C1 segment of cervical spinal cord (tissue), 14 donors: ENCODE measurements at places on chromosomes 2 and 18.
A peak's percentile ranks its signal among the peaks of the same experiment; 100 is the strongest.

GRCh38 chr2:10385933-10386773 is 62.0 kb downstream of the ODC1 start:
- DNase-seq = no peak

GRCh38 chr18:35268821-35269220 is 21.2 kb downstream of the ZSCAN30 start:
- DNase-seq = no peak

DNA sequence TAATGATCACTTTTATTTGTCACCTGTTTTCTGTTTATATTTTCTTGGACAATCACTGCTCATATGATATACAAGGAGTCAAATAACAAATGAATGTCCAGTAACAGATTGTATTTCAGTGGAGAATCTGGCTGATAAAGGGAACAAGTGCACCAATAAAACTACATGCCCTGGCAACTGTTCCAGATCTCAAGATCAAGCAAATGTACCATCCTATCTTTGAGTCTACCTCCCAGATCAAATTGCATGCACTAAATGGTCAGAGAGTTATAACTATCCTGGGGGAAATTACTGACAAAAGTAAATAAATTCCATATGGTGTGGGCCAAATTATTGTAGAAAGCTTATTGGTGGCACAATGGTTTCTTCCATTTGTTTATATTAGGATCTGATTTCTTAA is 452.8 kb downstream of the MBD2 start:
- no peak for DNase-seq

DNA sequence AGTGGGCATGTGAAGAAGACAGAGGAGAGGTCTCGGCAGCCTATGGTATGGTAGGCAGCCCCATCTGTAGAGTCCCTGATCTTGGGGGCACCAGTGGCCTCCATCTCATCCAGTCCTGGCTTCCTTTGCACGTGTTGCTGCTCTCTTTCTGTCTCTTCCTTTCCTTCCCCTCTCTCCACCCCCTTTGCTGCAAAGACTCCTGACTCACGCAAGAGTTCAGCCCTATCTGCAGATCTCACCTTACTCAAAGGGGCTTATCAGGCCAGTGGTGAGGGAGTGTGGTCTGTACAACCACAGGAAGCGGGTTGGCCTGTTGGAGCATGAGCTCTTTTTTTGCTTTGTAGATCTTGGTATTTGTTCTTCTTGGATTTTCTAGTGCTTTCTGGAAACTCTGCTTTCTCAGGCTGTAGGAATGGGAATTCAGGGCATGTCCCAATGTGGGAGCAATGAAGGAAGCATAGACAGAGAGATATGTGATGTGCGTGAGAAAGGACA is 14.6 kb upstream of the NT5DC4 start:
- no peak for DNase-seq

GRCh38 chr2:3361518-3362389 is 15.9 kb downstream of the EIPR1 start:
- no peak for DNase-seq

DNA sequence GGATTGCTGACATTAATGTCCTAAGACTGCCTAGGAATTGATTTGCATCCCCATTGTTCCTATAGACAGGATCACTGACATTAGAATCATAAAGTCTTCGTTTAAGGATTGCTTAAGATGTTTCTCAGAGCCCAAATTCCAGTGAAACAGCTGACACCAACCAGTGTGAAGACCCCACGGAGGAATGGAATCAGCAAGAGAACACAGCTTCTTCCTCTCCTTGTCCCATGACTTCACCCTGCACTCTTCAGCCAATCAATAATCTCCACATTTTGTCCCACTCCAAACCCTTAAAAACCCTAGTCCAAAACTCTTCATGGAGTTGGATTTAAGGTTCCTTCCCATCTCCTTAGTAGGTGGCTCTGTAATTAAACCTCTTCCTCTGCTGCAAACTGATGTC is 157.0 kb upstream of the NDUFV2 start:
- no peak for DNase-seq

DNA sequence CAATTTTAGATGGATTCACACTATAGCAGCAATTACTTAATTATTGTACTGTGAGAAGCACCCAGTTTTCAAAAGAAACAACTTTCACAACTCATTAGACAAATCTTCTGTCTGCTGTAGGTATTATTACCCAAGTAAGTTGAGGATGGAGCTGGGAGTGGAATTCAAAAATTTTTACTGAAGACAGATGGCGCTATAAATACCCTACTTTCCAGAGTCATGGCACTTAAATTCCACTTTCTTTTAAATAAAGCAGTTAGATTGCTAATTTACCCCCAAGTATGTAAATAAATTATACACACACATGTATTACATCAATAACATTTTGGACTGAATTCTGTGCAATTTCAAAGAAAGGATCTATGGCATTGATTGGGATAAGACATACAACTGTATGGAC is 166.8 kb downstream of the FTCDNL1 start:
- no peak for DNase-seq

DNA sequence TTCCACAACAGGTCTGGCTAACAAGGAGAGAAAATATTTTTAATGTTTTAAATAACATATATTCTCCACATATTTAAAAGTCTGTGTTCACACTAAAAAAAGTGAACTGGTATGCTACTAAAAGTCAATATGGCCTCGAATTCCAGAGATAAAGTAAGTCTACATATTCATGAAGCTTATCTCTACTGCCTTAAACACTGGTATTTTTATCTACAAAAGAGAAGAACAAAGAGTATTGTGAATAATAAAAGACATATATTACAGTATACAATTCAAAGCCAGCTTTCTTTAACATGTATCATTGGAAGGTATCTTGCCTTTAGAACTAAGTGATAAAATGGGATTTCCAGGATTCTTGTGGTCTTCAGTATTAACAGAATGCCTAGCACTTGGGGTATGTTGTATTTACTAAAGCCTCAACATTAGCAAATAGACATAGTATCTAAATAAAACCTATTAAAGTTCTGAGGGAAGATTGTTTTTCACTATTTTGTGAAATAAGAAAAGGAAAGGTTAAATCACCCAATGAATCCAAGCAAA is 302.8 kb upstream of the CCDC68 start:
- no peak for DNase-seq

DNA sequence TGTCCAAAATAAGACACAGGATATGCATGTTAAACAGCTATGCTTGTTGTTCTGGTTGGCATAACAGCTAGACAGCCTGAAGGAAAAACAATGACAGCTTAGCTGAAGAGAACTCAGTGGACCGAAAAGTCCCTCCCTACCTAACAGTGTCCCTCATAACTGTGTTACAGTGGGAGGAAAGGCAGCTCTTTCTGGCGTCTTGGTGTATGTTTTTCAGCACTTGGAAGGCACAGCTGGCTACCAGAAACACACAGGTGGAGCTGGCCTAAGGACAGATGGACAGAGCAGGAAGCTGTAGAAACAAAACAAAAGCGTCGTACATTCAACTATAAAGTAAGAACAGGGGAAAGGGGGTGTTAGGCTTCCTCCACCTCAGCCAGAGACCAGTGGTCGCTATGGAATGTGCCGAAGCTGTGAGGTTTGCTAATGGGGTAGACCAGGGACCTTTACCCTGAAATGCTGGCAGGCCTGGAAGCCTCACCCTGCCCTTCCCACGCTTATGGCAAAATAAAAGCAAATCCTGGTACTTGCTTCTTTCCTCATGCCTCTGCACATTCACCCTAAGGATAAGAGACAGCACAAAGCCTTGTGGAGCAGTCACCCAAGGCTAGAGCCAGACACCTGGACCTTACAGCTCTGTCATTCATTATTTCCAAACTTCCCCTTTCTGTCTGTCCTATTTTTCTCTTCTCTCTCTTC is 103.5 kb upstream of the TRIB2 start:
- DNase-seq = no peak

- no peak for DNase-seq
Measured at GRCh38 chr18:61900504-61901281, 7.9 kb upstream of the RNF152 start.

GRCh38 chr2:67232936-67233335 is 164.2 kb upstream of the ETAA1 start:
- DNase-seq = no peak

GRCh38 chr18:7195266-7195665 is 35.6 kb upstream of the LRRC30 start:
- DNase-seq = no peak

DNA sequence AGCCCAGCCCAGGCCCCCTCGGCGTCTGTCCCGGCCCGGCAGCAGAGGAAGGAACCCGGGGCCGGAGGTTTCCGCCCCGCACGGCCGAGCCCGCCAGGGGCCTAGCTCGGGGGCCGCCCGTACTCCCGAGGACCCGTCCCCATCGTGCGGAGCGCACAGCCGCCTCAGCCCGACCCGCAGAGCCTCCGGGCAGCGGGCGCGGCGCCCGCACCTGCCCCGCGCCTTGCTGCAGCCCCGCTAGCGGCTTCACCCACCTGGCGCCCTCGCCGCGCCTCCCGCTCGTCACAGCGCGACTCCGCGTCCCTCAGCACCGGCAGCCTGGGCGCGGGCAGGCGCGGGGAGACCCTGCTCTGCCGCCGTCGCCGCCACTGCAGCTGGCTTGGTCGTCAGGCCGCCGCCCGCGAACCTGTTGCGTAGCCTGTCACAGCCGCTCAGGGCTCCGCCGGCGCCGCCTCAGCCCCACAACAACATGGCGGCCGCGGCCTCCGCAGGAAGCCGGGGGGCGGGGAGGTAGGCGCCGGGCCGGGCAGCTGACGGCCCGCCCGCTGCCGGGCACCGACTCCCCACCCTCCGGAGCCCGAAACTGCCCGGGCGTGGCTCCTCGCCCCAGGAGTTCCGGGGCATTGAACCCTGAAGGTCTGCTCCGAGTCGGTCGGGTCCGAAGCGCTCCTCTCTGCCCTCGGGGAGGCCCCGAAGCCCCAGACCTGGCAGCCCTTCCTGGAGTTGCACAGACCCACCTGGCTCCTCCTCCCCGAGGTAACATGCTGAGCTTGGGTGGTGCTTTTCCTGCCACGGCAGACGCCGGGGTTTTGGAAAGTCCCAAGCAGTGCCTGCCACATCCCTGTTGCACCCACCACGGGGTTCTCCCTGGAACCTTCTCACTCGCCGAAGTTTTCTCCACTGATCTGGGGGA is at the start of gene ITSN2:
ITSN2 (minus strand) TSS at position 487 of the 913 bp plus-strand sequence. CDS start 32,454 bp downstream, outside the sequence.
- DNase-seq = peak; percentile 71

DNA sequence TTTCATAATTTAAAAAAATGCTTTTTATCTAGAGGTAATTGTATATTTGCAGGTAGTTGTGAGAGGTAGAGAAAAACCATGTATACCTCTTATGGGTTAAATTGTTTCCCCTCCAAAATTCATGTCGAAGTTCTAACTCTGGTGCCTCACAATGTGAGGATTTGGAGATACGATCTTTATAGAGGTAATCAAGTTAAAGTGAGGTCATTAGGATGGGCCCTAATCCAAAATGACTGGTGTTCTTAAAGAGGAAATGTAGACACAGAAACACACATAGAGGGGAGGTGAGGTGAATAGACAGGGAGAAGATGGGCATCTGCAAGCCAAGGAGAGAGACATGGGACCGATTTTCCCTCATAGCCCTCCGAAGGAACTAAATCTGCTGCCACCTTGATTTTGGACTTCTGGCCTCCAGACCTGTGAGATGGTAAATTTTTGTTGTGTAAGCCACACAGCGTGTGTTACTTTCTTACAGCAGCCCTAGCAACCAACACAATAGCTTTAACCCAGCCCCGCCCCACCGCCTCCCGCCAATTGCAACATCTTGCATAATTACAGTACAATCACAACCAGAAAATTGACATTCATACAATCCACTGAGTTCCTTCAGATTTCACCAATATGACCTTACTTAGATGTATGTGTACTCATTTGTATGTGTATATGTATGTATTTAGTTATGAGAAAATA is 208.9 kb downstream of the MIB1 start:
- DNase-seq = no peak

- DNase-seq = no peak
Measured at GRCh38 chr2:239293775-239294430, 106.9 kb downstream of the HDAC4 start.

- peak; percentile 2 for DNase-seq
Measured at GRCh38 chr2:168773719-168774521, 28.5 kb upstream of the NOSTRIN start.
